ENCODE measurements at places on chromosomes 7 and 10. TPM values are rescaled to one million over a fixed set of nuclear protein-coding genes. Genes with fewer than 3 reads are reported as not detected.

- DNase-seq = no peak
Measured at GRCh38 chr7:71182438-71182935, 50.5 kb downstream of the GALNT17 start.

GRCh38 chr7:128809363-128809762 is 17.6 kb downstream of the CCDC136 start:
- DNase-seq = no peak

GRCh38 chr10:79392506-79393176 is 45.4 kb downstream of the PPIF start:
- DNase-seq = no peak

GRCh38 chr10:70674560-70675495 is 2.5 kb downstream of the ADAMTS14 start:
- DNase-seq = no peak

GRCh38 chr10:10772874-10773508 is 244.7 kb upstream of the CELF2 start:
- DNase-seq = no peak

DNA sequence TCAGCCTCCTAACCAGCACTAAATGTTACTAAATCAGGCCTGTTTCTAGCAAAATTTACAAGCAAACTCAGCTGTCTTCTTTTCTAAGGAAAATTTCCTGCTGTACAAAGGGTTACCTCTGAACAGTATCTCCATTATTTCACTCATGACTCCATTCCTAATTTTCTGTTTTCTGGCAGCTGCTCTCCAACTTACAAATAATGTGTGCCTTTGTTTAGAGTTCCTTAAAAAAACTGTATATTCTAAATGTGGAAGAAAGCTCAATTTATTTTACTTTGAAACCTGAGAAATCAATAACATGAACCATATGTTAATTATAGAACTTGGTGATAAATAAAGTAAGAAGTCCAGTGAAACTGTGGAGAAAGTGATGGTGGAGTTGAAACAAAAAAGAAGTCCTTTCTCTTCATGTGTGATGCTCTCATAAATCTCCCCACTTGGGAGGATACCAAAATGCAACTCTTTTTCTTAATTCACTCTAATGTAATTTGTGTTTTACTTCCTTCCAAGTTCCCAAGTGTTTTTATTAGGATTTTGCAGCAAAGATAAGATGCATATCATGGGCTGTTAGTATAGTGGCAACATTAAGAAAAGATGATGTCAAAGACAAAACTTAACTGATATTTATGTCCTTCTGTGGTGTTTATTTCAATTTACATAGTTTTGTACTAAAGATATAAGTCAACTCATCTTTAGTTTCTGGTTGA is 74.8 kb downstream of the CDK6 start:
- no peak for DNase-seq

DNA sequence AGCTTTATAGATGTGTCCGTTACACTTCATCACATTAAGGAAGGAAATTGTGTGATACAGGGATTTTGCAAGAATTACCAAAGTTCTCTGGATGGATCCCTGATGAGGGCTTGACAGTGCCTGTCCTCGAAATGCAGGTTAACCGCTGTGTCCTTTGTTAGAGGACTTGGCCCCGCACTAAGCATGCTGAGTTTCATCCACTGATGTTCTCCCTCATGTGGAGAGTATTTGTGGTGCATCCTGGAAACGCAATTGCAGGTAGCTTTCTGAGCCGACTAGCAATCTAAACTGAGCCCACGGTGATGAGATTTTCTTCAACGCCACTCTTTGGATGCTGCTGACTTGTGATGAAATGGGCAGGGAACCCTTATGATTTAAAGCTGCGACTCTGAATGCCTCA is 71.9 kb upstream of the STK17A start:
- no peak for DNase-seq

- no peak for DNase-seq
Measured at GRCh38 chr10:6665847-6666246, 85.8 kb upstream of the PRKCQ start.

GRCh38 chr10:79226391-79227245 is 120.7 kb upstream of the PPIF start:
- DNase-seq = no peak

- no peak for DNase-seq
Measured at GRCh38 chr7:4108951-4109350, 573.1 kb upstream of the FOXK1 start.

- no peak for DNase-seq
Measured at GRCh38 chr7:90461219-90461618, 8.2 kb upstream of the PTTG1IP2 start.

- DNase-seq = no peak
Measured at GRCh38 chr10:86083206-86083605, 283.4 kb downstream of the GRID1 start.

- DNase-seq = no peak
Measured at GRCh38 chr10:129501652-129502436, 34.8 kb downstream of the MGMT start.

- DNase-seq = no peak
Measured at GRCh38 chr7:117094457-117094856, 141.2 kb downstream of the ST7 start.

DNA sequence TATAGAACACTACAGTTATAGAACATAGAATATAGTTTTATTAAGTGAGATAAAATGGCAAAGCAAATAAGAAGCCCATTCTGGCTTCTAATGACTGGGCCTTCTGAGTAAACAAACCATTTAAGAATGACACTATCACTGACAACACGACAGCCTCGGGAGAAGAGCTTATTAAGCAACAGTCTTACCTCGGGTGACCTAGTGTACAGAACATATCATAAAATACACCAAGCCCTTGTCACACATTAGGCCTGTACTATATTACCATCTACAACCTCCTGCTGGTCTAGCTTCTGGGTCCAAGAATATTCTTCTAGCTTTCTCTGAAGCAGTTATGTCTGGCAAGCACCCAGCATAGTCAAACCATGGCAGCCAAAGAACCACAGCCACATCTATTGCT is 32.0 kb downstream of the CCDC186 start:
- DNase-seq = no peak

Gene GRM3
- not detected for total RNA-seq

Gene SFTPD
- 0.36 TPM for total RNA-seq

Gene ADRA2A
- 0.05 TPM for total RNA-seq

Gene RADIL
- total RNA-seq = 1.3 TPM

Gene NUTM2B
- total RNA-seq = 0.31 TPM

Gene CFTR
- 0.31 TPM for total RNA-seq

Gene SPDYE8
- total RNA-seq = not detected

Gene KLF14
- total RNA-seq = 0.39 TPM
